ENCODE measurements at places on chromosomes 7 and 10. TPM values are rescaled to one million over a fixed set of nuclear protein-coding genes. Genes with fewer than 3 reads are reported as not detected.

MYPN gene
- not detected for total RNA-seq

DNA sequence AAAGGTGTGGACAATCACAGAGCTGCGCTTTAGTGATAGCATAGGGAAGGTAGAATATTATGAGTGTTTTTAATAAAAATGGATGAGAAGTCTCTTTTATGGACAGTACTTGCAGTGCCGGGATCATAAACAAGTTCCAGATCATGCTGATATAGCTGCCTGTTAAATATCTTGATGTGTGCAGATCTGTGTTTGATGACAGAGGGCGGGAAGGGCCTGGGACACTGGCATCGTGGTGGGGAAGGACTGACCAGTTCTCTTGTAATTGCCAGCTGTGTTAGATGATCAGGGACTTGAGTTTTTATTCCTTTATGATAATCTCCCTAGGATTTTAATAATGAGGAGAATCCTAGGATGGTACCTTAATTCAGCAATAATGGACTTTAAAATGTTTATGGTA is 14.6 kb downstream of the SND1 start:
- no peak for DNase-seq

- no peak for DNase-seq
Observed at GRCh38 chr10:132252412-132252811, 55.3 kb downstream of the STK32C start.

DNA sequence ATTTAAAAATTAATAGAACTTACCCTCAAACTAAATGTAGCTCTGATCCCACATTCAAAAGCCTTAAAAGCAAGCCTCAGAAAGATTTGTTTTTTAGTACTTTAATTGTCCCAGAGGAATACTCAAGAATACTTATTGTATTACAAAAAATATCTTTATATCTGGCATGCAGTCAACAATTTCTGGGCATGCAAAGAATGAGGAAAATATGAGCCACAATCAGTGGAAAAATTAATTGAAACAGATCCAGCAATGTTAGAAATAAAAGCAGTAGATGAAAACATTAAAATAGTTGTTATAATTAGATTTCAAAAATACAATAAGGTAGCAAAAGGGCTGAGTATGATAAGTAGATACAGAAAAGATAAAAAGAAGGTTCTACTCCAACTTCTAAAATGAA is 154.7 kb downstream of the PON1 start:
- no peak for DNase-seq

UNCX gene
- total RNA-seq: not detected

OR2A5 gene
- not detected for total RNA-seq

TRIM4 gene
- 42.5 TPM for total RNA-seq

GIMAP2 gene
- 18.0 TPM for total RNA-seq

- DNase-seq: no peak
Observed at GRCh38 chr10:50614444-50615137, 9.2 kb downstream of the SGMS1 start.

DNA sequence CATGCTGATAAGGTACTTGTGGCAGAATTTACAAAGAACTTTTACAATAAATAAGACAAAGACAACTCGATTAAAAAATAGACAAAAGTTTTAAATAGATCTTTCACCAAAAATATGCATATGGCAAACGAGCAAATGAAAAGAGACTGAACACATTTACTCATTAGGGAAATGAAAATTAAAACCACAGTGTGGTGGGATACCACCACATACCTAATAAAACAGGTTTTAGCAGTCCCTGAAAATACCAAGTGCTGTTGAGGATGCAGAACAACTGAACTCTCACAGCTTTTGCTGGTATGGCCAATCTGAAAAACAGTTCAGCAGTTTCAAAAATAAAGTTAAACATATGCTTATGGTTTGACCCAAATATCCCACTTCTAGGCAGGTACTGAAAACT is 205.4 kb upstream of the ADO start:
- no peak for DNase-seq

HMX2 gene
- total RNA-seq: not detected

GRCh38 chr10:122054048-122055025 is 65.4 kb downstream of the TACC2 start:
- DNase-seq: no peak

GARIN1A gene
- total RNA-seq: 2.3 TPM

GRCh38 chr7:138564365-138564764 is 104.3 kb downstream of the TRIM24 start:
- DNase-seq: no peak

DNA sequence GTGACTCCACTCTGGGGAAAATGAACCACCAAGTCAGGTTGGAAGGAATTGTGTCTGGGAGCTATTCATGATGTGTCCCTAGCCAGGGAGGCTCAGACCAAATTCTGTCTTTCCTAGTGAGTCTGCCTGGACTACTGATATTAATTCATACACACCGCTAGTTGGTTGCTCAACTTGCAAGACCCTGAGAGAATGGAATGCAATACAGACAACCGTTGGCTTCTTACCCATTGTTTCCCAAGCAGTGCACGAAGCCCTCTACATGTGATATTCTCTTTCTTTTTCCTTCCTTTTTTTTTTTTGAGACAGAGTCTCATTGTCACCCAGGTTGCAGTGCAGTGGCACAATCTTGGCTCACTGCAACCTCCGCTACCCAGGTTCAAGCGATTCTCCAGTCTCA is 19.4 kb upstream of the SRGN start:
- DNase-seq: no peak

CPA5 gene
- total RNA-seq: not detected

- no peak for DNase-seq
Observed at GRCh38 chr7:3431306-3431705, 130.3 kb downstream of the SDK1 start.

- no peak for DNase-seq
Observed at GRCh38 chr7:101680406-101681145, 51.5 kb upstream of the MYL10 start.

GRCh38 chr10:4568086-4568485 is 257.9 kb upstream of the AKR1E2 start:
- no peak for DNase-seq

- DNase-seq: no peak
Observed at GRCh38 chr10:117320050-117320665, 55.1 kb downstream of the PDZD8 start.

- DNase-seq: peak; percentile 62
Observed at GRCh38 chr10:125060826-125061556, 99.4 kb downstream of the CTBP2 start.

PSMG3 gene
- total RNA-seq: 40.4 TPM

GRCh38 chr10:16901106-16901505 is 83.9 kb upstream of the RSU1 start:
- DNase-seq: no peak

- DNase-seq: no peak
Observed at GRCh38 chr10:102274062-102274461, 28.7 kb downstream of the GBF1 start.

DNA sequence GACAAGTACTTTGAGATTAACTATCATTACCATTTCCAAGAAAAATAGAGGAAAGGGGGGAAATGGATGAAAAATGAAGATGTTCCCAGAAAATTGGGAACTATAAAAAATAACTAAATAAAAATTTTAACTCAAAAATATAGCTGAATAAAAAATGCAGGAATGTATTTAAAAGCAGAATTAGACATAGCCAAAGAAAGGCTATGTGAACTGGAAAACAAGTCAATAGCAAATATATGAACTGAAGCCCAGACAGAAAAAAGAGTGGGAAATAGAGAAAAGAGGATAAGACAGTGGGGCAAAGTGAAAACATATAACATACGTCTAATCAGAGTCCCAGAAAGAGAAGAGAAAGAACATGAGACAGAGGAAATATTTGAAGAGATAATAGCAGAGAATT is 10.3 kb downstream of the PPP1R3C start:
- no peak for DNase-seq

GRCh38 chr7:77587272-77587671 is 50.2 kb downstream of the PTPN12 start:
- no peak for DNase-seq

- peak; percentile 85 for DNase-seq
Observed at GRCh38 chr10:102776779-102777456, 33.2 kb downstream of the WBP1L start.

CLRN3 gene
- total RNA-seq: not detected

DNA sequence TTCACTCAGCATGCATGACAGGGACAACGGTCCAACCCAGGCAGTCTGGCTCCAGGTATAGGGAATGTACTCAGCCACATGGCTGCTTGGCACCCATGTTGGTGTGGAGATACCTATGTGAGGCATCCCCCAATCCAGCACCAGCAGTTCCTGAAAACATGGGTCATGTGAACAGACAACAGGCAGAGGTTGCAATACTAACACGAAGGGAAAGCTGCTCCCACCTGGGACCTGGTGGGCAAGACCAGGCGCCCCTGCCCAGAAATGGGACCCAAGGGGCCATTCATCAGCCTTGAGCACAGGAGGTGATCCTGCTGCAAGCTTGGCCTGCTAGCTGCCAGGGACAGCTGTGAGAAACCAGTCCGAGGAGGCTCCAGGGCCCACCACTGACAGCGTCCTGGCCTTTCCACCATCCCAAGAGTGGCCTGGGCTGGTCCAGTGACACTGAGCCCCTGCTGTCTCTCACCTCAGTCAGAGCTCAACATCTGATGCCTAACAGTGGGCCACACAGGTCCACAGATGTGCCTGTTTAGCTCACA is 142.3 kb downstream of the ARHGAP22 start:
- DNase-seq: no peak

DNA sequence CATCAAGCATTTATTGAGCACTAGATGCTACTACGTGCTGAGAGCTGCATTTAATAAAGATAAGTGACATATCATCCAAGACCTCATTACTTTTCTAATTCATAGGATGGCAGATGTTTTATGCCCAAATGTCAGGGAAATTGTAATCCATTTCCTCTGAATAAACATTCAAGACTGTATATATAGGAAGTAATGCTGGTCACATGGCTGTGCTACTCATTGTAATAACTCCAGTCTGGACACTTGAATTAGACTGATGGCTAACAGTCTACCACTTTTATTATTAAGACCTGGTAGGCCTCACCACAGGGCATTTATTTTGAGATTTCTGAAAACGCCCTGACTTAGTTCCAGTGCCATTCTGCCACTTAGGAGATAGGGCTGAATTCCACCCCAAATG is 36.6 kb downstream of the PIK3AP1 start:
- DNase-seq: no peak

IMMP2L gene
- total RNA-seq: 22.7 TPM

GRCh38 chr10:124481717-124482116 is 20.1 kb downstream of the LHPP start:
- no peak for DNase-seq

DNA sequence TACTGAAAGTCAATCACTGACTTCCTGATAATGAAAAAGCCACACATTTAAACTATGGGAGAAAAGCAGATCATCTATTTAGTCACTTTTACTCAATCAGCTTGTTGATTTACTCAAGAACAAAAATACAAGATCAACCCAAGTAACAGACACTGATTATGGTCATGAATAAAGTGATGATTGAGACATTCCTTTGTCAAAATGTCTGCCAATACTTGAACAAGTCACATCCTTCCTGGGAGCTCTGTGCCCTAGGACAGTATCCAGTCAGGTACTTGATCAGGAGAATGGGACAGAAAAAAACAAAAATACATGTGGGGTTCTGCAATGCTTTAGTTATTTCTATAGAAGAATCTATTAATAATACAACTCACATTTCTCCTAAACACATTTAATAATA is 150.0 kb upstream of the NEBL start:
- DNase-seq: no peak

GRCh38 chr7:128673571-128673970 is 1.5 kb downstream of the GARIN1A start:
- DNase-seq: no peak

SLC37A3 gene
- total RNA-seq: 66.5 TPM

Measured in thoracic aorta (tissue), 2 donors.